ENCODE measurements at places on chromosomes 4 and X. TPM values are rescaled to one million over a fixed set of nuclear protein-coding genes. Genes with fewer than 3 reads are reported as not detected.

- DNase-seq, result no peak
- no peaks in the 10 kb centered on the region for H3K36me3 ChIP-seq
- no peak overlapping the region for H3K4me3 ChIP-seq
- H3K27ac ChIP-seq, result no peak overlapping the region
- no peaks in the 10 kb centered on the region for H3K4me1 ChIP-seq
Observed at GRCh38 chrX:119042040-119042439, 30.8 kb upstream of the CT47C1 start.

DNA sequence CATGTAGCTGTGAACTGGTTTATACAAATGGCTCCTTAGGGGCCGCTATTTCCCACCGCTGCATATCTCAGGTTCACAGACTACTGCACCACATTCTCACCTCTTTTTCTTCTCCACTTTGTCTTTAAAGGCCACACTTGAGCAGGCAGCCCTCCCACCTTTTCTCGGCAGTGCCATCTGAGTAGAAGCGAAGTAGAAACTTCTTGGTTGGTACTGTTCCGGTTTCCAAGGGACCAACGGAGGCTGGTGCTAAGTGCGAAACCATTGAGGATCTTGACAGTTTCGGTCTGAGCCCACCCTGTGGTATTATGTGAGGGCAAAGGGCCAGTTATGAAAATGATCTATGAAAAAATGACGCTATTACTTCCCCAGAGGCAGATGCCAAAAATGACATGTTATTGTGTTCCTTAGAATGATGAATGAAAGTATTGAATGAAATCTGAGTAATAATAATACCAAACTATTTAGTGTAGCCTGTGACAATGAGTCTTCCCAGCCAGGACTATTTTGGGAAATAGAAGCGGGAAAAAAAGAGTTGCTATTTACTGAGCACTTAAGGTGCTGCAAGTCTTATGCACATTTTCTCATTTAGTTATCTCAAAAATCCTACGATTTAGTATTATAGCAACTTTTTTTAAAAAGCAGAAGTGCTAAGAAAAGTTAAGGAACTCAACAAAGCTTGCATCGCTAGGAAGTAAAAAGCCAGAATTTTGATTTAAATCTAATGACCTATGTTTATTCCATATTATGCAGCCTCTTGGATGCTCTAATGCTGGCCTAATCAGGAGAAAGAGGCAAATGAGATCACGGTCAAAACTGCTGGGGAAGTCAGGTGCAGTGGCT lies 29.6 kb upstream of the CHRNA9 start:
- H3K27me3 ChIP-seq, result no peaks in the 10 kb centered on the region
- no peaks in the 10 kb centered on the region for H3K36me3 ChIP-seq
- no peak overlapping the region for H3K4me3 ChIP-seq
- H3K4me1 ChIP-seq, result peaks cover 51% of the 10 kb centered on the region
- no peak for DNase-seq

- no peak overlapping the region for H3K4me3 ChIP-seq
- no peaks in the 10 kb centered on the region for H3K36me3 ChIP-seq
Observed at GRCh38 chr4:92101737-92102172, 202.0 kb upstream of the GRID2 start.

DNA sequence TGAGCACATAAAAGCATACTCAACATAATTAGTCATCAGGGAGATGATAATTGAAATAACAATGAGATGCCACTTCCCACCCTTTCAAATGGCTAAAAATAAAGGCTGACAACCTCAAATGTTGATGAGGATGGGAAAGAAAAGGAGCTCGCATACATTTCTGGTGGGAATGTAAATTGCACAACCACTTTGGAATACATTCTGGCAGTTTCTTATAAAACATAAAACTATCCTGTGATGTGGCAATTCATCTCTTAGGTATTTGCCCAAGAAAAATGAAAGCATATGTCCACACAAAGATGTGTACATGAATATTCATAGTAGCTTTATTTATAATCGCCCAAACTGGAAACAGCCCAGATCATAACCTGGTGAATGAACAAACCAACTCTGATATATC lies 687 bp upstream of the ZNF275 start:
- no peak for DNase-seq
- no peak overlapping the region for H3K4me3 ChIP-seq
- peaks cover 9% of the 10 kb centered on the region for H3K36me3 ChIP-seq
- peaks cover 7% of the 10 kb centered on the region for H3K4me1 ChIP-seq
- no peak overlapping the region for H3K27ac ChIP-seq

GRCh38 chr4:92172203-92172602 lies 131.6 kb upstream of the GRID2 start:
- H3K27ac ChIP-seq, result no peak overlapping the region
- DNase-seq, result no peak
- no peak overlapping the region for H3K4me3 ChIP-seq
- H3K36me3 ChIP-seq, result no peaks in the 10 kb centered on the region
- H3K4me1 ChIP-seq, result no peaks in the 10 kb centered on the region
- no peaks in the 10 kb centered on the region for H3K27me3 ChIP-seq

GRCh38 chr4:155763551-155763950 lies 4.7 kb downstream of the GUCY1B1 start:
- no peak overlapping the region for H3K4me3 ChIP-seq
- H3K27me3 ChIP-seq, result peaks cover 3% of the 10 kb centered on the region
- H3K36me3 ChIP-seq, result no peaks in the 10 kb centered on the region
- no peak overlapping the region for H3K27ac ChIP-seq
- H3K4me1 ChIP-seq, result peaks cover 16% of the 10 kb centered on the region

DNA sequence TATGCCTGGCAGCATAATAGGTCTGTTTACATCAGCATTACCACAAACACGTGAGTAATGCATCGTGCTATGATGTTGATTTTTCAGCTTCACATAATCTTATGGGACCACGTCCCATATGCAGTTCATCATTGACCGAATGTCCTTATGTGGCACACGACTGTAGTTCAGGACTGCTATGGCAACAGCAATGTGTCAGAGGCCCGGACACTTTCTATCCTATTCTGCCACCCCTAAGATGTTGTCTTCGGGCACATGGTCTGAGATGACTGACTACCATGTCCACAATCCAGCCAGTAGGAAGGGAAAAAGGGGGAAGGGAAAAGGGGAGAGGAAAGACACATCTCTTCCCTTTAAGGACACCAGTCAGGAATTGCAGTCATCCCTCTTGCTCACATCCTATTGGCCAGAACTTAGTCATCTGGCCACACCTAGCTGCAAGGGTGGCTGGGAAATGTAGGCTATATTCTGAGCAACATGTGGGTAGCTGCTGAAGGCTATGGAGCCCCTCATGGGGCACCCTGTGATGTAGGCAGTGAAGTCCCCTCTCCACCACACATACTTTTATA lies 196.0 kb upstream of the RBPJ start:
- no peaks in the 10 kb centered on the region for H3K27me3 ChIP-seq
- no peaks in the 10 kb centered on the region for H3K36me3 ChIP-seq
- H3K27ac ChIP-seq, result no peak overlapping the region

- H3K4me1 ChIP-seq, result peaks cover 11% of the 10 kb centered on the region
- H3K4me3 ChIP-seq, result no peak overlapping the region
- no peak for DNase-seq
- H3K36me3 ChIP-seq, result peaks cover 56% of the 10 kb centered on the region
- peak overlapping the region; percentile 66 for H3K27ac ChIP-seq
Observed at GRCh38 chrX:24204331-24204730, 54.8 kb downstream of the ZFX start.

GRCh38 chr4:39043058-39043860 lies 11.1 kb upstream of the TMEM156 start:
- H3K36me3 ChIP-seq, result no peaks in the 10 kb centered on the region
- peaks cover 51% of the 10 kb centered on the region for H3K4me1 ChIP-seq
- H3K27me3 ChIP-seq, result no peaks in the 10 kb centered on the region
- peak overlapping the region; percentile 54 for H3K4me3 ChIP-seq

- H3K36me3 ChIP-seq, result no peaks in the 10 kb centered on the region
- no peak overlapping the region for H3K27ac ChIP-seq
- no peak overlapping the region for H3K4me3 ChIP-seq
Observed at GRCh38 chr4:162683659-162684370, 482.9 kb downstream of the NAF1 start.

GRCh38 chr4:144557404-144557803 lies 88.6 kb upstream of the HHIP start:
- no peak overlapping the region for H3K27ac ChIP-seq
- H3K4me3 ChIP-seq, result no peak overlapping the region
- H3K36me3 ChIP-seq, result no peaks in the 10 kb centered on the region
- DNase-seq, result no peak
- H3K27me3 ChIP-seq, result no peaks in the 10 kb centered on the region

- DNase-seq, result no peak
- H3K27ac ChIP-seq, result no peak overlapping the region
Observed at GRCh38 chrX:14476205-14476604, 53.1 kb upstream of the GLRA2 start.

GRCh38 chr4:76426272-76426671 lies 5.3 kb upstream of the CCDC158 start:
- no peak overlapping the region for H3K4me3 ChIP-seq
- no peak for DNase-seq
- no peak overlapping the region for H3K27ac ChIP-seq

DNA sequence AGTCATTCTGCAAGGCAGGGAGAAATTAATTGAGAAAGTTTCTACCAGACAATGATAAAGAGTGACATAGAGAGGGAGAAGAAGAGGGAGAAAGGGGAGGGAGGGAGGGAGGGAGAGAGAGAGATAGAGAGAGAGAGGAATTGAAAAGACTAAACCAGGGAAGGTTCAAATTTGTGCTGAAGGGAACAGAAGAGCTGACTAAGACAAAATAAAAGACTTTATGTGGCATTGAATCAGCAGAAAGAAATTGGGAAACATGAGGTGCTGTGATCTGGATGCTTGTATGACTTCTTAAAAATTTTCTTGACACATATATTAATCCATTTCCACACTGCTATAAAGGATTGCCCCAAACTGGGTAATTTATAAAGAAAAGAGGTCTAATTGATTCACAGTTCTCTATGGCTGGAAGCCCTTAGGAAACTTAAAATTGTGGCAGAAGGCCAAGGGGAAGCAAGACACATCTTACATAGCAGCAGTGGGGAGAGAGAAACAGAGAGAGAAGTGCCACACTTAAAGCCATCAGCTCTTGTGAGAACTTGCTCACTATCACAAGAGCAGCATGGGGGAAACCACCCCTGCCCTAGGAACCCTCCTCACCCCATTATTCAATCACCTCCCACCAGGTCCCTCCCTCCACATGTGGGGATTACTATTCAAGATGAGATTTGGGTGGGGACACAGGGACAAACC lies 13.5 kb upstream of the CXCL6 start:
- peaks cover 7% of the 10 kb centered on the region for H3K4me1 ChIP-seq
- H3K36me3 ChIP-seq, result no peaks in the 10 kb centered on the region
- H3K4me3 ChIP-seq, result no peak overlapping the region

- no peak for DNase-seq
- H3K27ac ChIP-seq, result no peak overlapping the region
- no peak overlapping the region for H3K4me3 ChIP-seq
- H3K27me3 ChIP-seq, result no peaks in the 10 kb centered on the region
Observed at GRCh38 chr4:126395664-126396063, 1080.9 kb downstream of the FAT4 start.

- peaks cover 36% of the 10 kb centered on the region for H3K27me3 ChIP-seq
- no peaks in the 10 kb centered on the region for H3K36me3 ChIP-seq
- H3K4me1 ChIP-seq, result no peaks in the 10 kb centered on the region
- no peak overlapping the region for H3K27ac ChIP-seq
- H3K4me3 ChIP-seq, result no peak overlapping the region
Observed at GRCh38 chr4:65665771-65666523, 4.3 kb downstream of the EPHA5 start.

DNA sequence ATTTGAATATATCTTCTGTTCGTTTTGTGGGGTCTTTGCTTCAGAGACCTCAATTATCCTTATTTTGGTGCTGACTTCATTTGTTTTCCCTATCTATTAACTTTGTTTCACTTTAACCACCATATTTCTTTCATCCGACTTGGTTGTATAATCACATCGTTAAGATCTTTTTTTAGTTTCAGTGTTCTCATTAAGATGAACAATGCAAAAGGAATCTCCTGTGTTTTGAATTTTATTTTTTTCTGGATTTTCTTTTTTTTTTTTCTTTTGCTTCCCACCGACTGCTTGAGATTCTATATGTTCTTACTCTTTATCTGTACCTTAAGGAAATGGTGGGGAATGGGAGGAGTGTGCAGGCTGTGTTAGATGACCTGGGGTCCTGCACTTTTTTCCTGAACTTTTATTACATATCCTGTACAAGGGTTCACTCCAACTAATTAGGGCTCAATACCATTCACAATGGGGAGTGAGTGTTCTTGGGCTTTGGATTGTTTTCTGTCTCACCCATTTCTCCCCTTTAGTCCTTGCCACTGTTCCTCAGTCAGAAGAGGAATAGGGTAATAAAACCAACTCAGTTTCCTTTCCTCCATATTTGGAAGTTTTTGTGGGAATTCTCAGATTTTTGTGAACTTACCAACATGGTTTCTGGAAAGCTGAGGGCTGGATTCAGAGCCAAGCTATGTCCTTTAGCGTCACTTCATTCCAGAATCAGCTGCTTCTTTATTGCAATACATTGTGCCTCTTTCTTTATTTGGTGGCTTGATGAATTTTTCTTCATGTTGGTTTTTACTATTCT lies 43.2 kb upstream of the BMPR1B start:
- no peak for DNase-seq
- H3K27me3 ChIP-seq, result no peaks in the 10 kb centered on the region
- no peak overlapping the region for H3K4me3 ChIP-seq
- H3K36me3 ChIP-seq, result no peaks in the 10 kb centered on the region

DNA sequence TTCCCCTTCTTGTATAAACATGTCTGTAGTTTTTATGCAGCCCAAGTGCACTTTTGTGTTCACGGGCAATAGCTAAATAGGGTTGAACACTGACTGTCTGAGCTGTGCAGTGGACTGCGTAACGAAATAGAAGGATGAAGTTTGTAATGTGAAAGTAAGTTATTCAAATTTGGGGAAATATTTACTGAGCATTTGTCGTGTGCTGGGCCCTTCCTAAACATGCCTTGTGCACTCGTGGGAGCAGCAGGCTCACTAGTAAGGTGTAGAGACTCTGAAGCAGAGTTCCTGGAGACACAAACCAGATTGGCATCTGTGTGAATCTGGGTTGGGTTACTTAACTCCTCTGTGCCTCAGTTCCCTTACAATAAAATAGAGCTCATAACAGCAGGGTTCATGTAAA lies 51.7 kb upstream of the C1QTNF7 start:
- no peaks in the 10 kb centered on the region for H3K36me3 ChIP-seq
- peak overlapping the region; percentile 22 for H3K27ac ChIP-seq
- peak overlapping the region; percentile 18 for H3K4me3 ChIP-seq

Gene PASD1
- not detected for polyA plus RNA-seq

Gene BTC
- polyA plus RNA-seq, result not detected

Gene NXF3
- polyA plus RNA-seq, result not detected

Gene POF1B
- not detected for polyA plus RNA-seq

Gene RNF150
- polyA plus RNA-seq, result not detected

Gene PLS3
- polyA plus RNA-seq, result not detected

Gene UGT2B10
- not detected for polyA plus RNA-seq

Gene FGFBP1
- polyA plus RNA-seq, result not detected

Gene PWWP3B
- polyA plus RNA-seq, result not detected
